Keratinocyte (primary cell): ENCODE measurements at places on chromosomes 2 and 18.

DNA sequence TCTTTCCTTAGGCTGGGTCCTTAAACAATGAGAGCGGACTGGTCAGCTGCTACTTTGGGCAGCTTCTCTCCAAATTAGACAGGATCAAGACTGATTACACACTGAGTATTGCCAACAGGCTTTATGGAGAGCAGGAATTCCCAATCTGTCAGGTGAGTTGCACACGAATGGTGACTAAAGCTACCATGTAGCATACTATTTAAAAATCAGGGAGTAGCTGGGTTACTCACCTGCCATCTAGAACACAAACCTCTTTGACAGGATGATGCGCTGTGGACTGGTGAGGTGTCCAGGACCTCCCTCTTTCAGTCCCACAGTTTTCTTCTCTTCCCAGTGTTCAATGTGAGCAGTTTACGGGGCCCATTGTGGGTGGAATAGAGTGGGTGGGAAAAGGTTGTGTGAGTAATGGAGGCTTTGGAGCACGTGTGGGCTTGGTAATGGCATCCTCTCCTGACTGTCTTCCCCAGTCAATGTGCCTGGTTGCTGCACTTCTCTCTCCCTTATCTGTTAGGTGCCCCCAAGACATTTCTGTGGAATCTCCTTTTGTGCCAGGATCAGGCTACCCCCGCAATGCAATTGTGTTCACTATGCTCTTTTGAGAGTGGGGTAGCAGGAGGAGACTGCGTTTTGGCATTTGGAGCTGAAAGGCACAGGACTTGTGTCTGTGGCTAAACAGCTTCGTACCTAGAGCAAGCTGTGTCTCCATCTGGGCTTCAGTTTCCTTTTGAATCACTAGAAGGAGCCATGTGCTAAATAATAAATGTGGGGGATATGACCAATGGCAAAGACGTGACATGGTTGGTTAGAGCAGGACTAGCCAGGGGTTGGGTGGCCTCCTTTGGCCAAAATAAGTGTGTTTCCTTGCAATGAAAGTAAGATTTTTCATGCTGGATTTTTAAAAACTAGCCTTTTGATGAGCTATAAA lies 17.7 kb downstream of the SERPINB12 start:
- DNase-seq = no peak

- no peak for DNase-seq
Observed at GRCh38 chr2:62119311-62119974, 76.5 kb upstream of the B3GNT2 start.

DNA sequence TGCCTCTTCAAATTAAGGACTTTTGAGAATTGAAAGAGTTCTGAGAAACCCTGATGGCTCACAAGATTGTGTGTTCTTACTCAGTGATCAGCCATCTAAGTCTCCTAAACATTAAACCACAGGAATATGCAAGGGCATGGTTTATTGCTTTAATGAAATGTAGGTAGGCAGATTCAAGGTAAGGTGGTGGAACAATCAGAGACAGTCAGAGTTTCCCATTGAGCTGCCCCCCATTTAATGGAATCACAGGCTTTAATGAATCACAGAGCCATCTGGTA lies 107.8 kb upstream of the LRATD1 start:
- no peak for DNase-seq

DNA sequence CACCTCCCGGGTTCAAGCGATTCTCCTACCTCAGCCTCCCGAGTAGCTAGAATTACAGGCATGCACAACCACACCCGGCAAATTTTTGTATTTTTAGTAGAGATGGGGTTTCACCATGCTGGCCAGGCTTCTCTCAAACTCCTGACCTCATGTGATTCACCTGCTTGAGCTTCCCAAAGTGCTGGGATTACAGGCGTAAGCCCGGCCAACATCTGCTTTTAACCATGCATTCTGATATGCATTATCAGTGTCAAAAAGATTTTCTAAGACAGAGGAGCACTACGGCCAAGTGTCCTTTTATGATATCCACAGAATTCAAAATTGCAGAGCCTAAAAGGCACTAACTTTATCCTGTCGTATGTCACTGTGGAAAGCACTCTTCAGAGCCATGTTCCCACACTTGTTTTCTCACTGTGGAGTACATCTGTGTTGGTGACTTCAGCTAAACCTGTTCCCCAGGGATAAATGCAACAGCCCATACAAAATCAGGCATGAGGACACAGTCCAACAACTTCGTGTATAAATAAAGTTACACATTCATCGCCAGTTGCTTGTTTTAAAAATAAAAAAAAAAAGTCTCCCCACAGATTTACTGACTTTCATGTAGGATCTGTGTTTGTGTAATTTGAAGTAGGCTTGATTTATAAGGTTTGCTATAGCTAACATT lies 56.4 kb downstream of the STK25 start:
- DNase-seq = no peak

- DNase-seq = no peak
Observed at GRCh38 chr2:128809880-128810279, 491.2 kb upstream of the HS6ST1 start.

- DNase-seq = no peak
Observed at GRCh38 chr2:78699696-78700095, 325.8 kb upstream of the REG3G start.
